ENCODE measurements at places on chromosomes 4 and X. TPM values are rescaled to one million over a fixed set of nuclear protein-coding genes. Genes with fewer than 3 reads are reported as not detected.

The NHSL2 gene
- total RNA-seq, result 28.8 TPM

The AMTN gene
- total RNA-seq, result not detected

DNA sequence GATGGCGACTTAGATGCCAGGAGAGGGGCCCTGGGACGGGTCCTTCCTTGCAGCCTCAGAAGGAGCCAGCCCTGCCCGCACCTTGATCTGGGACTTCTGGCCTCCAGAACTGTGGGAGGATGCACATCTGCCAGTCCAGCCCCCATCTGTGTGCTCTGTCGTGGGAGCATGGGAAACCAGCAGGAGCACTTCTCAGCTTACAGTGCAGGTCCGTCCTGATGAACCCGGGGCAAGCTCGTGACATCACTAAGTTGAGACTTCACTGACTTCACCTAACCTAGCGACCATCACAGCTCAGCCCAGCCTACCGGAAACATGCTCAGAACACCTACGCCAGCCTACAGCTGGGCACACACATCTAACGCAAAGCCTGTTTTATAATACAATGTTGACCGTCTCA lies 38.1 kb downstream of the ABLIM2 start:
- no peak overlapping the region for H3K27ac ChIP-seq
- no peaks in the 10 kb centered on the region for H3K27me3 ChIP-seq
- H3K4me1 ChIP-seq, result no peaks in the 10 kb centered on the region
- no peak for DNase-seq

The FRMD7 gene
- total RNA-seq, result not detected

DNA sequence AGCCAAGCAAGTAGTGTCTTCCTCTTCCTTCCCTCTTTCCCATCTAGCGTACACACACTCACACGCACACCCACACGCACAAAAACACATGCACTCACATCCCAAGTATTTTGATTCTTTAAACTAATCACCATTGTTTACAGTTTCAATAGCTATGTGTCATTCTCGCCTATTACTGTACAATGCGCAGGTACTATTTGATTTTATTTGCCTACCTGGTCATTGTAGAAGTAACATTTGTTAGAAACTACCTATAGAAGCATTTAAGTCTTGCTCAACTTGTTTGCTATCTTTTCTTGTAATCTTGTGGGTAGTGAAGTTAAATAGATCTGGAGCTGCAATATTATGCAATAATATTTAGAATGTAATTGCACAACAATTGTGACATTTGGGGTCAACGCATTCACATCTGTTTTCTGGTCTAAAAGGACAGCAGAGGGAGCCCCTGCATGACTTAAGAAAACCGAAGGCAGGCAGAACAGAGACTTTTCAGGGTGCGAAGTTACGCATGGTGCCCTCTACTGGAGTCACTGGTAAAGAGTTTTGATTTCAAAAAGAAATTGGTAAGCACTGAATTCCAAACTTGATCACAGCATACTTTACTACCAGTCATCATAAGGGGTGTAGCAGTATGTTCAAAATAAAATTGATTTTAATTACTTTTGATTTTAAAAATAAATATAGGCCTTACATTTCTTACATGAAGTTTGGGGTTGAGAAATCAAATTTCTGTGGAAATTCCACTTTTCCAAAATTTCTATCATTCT lies 503.3 kb upstream of the FAM241A start:
- no peaks in the 10 kb centered on the region for H3K36me3 ChIP-seq
- no peak for DNase-seq
- H3K4me3 ChIP-seq, result no peak overlapping the region
- no peaks in the 10 kb centered on the region for H3K27me3 ChIP-seq

The UGT2B17 gene
- not detected for total RNA-seq

DNA sequence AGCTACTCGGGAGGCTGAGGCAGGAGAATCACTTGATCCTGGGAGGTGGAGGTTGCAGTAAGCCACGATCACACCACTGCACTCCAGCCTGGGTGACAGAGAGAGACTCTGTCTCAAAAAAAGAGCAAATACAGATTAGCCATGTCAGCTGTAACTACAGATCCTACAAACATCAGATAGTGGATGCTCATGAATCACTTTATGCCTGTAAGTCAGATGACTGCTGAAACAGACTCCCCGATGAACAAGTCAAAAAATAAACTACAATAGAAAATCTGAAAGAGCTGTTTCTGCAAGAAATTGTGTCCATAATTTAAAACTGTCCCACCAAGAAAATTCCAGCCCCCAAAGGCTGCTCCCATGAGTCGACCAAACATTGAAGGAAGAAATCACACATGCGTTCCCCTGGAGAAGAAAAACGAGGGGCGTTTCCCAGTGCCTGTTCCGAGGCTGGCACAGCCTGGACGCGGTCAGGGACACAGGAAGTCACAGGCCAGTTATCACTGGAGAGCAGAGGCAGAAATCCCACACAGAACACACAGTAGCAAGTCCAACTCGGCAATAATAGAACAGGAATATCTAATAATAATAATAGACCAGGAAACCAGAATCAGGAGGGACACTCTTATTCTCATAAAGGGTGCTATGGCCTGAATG lies 30.0 kb upstream of the GTPBP6 start:
- H3K27ac ChIP-seq, result no peak overlapping the region
- H3K4me3 ChIP-seq, result no peak overlapping the region
- H3K27me3 ChIP-seq, result no peaks in the 10 kb centered on the region
- H3K4me1 ChIP-seq, result no peaks in the 10 kb centered on the region
- no peaks in the 10 kb centered on the region for H3K36me3 ChIP-seq

GRCh38 chr4:156779042-156779441 lies 192.6 kb downstream of the PDGFC start:
- H3K4me1 ChIP-seq, result peaks cover 13% of the 10 kb centered on the region
- no peak overlapping the region for H3K4me3 ChIP-seq
- no peaks in the 10 kb centered on the region for H3K36me3 ChIP-seq
- no peak for DNase-seq
- no peak overlapping the region for H3K27ac ChIP-seq

The CTAG2 gene
- total RNA-seq, result not detected

The STK32B gene
- total RNA-seq, result 2.2 TPM

DNA sequence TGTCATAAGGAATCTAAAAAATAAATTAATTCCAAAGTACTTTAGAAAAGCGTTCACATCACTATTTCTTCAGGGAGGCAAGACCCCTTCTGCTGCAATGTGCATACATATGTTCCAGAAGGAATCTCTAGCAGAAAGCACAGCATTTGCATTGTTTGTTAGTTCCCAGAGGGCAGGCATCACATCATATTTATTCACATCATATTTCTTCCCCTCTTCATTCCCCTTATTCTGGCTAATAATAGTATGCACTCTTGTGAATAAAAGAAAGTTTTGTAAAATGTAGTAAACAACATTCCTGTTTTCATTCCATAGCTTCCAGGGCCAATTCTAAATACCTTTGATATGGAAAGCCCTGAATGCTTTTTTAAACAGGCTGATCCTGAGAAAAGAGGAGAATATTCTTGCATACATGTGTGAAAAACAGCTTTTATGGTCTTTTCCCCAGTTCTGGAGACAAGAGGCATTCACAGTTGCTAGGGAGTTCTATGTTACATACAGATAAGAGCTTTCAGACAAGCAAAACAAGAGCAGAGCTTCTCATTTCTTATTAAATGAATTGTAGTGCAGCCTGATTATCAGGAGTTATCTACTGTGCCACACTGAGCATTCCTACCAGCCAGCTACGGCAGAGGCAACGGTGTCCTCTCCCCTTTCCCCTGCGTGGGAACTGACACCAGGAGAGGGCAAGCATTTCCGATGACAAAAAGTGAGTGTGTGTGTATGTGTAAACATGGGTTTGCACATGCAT lies 15.2 kb downstream of the GATB start:
- peaks cover 2% of the 10 kb centered on the region for H3K36me3 ChIP-seq
- H3K4me3 ChIP-seq, result no peak overlapping the region
- no peaks in the 10 kb centered on the region for H3K4me1 ChIP-seq
- no peak for DNase-seq

- H3K36me3 ChIP-seq, result no peaks in the 10 kb centered on the region
- H3K27ac ChIP-seq, result no peak overlapping the region
- DNase-seq, result no peak
- H3K4me3 ChIP-seq, result no peak overlapping the region
Measured at GRCh38 chrX:31178064-31178768, 106.4 kb upstream of the FTHL17 start.

Data from aorta (tissue), 5 donors.